Breast epithelium (tissue), 4 donors: ENCODE measurements at places on chromosomes 7 and 10. TPM values are rescaled to one million over a fixed set of nuclear protein-coding genes. Genes with fewer than 3 reads are reported as not detected.

DNA sequence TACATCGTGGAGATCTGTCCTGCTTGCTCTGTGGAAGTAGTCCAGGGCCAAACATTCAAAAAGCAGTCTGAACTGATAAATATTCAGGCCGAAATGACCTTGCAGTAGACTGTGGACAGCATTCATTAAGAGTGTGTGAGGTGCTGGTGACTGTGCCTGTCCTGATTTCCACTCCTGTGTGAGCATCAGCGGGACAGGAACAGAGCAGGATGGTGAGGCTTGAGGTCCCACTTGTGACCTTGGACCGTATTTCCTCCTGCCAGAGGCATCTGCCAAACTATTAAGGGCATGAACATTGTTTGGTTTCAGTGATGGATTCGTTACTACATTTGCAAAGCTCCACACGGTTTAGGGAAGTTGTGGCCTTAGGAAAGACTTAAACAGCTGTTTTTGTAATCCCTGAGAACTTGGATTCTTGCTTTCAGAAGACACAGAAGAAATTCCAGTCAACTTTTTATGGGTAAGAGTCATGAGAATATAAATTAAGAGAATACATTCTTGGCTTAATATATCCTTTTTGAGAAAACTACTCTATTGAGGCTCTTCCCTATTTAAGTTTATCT, 32.8 kb downstream of the CCNY start:
- H3K36me3 ChIP-seq: no peaks in the 10 kb centered on the region
- H3K4me3 ChIP-seq: no peak overlapping the region
- no peaks in the 10 kb centered on the region for H3K27me3 ChIP-seq

DNA sequence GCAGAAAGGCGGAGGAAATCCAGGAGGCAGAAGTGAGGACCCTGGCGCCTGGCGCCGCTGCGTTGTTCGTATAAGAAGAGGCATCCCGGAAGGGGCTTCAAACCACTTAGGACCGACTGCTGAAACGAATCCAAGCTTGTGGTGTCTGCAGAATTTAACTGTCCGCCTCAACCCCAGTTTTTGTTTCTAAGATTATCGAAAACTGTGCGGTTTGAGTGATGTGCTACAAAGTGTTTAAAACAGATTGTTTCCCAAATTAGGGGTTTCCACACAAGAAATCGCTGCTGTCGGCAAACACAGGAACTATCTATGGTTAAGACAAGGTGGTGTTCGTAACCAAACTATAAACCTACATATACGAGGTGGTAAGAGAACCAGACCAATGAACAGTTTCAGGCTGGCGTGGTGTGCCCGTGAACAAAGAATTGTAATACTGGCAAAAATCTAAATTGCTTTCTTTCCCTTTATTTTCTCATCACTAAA, 835 bp upstream of the DGKI start:
- H3K27ac ChIP-seq: no peak overlapping the region
- peak overlapping the region; percentile 39 for H3K4me3 ChIP-seq
- DNase-seq: no peak
- no peaks in the 10 kb centered on the region for H3K36me3 ChIP-seq
- H3K27me3 ChIP-seq: peaks cover 30% of the 10 kb centered on the region

DNA sequence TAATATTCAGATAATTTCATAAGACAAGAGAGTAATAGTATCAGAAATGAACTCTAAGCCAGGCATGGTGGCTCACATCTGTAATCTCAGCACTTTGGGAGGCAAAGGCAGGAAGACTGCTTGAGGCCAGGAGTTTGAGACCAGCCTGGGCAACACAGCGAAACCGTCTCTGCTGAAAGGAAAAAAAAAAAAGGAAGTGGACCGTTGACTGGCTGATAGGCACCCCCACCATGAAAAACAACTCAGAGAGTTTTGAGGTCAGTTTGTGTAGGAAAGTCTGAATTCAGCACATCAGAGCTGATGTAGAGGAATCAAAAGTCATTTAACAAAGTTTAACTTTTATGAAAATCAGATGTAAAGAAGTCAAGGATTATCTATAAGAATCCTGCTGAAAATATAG, 63.2 kb upstream of the AMPH start:
- H3K4me3 ChIP-seq: no peak overlapping the region
- no peak overlapping the region for H3K27ac ChIP-seq

DNA sequence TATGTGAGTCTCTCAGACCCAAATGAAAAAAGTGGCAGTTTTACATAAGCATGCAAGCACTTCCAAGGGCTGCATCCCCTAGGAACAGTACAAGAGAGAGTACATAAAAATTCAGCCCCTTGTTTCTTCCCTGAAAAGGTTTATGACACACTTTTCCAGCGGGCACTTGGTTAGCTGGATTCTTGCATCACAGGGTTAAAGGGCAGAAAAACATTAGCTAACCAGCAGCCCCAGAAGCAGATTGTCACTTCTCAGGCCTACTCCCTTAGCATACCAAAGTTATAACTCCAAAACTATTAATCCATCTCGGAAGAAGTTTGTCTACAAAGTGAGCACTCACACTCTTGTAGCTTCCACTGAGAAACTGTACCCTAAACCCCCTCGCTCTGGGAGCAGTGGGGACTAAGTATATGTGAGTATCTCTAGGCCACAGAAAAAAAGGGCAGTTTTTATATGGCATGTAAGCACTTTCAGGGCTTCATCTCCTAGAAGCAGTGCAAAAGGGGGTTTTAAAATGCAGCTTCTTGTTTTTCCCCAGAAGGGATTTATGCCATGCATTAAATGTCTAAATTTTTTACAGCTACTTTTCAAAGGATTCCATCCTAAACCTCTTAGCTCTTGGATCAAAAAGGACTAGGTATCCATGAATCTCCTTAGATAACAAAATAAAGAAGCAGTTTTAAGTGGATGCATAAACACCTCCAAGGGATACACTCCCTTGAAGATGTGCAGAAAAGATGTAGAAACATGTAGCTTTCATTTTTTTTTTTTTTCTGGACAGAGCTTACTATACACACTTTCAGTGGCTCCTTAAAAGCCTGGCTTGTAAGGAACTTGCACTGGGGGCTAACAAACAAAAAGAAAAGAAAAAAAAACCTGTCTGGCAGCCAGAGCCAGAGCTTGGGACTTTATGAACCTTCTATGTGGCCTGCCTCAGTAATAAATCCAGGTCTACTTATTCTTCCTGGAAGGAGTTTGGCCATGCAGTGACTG, 956.7 kb downstream of the CCSER2 start:
- H3K27ac ChIP-seq: no peak overlapping the region
- no peaks in the 10 kb centered on the region for H3K36me3 ChIP-seq
- no peak overlapping the region for H3K4me3 ChIP-seq
- H3K4me1 ChIP-seq: no peaks in the 10 kb centered on the region
- H3K27me3 ChIP-seq: no peaks in the 10 kb centered on the region

DNA sequence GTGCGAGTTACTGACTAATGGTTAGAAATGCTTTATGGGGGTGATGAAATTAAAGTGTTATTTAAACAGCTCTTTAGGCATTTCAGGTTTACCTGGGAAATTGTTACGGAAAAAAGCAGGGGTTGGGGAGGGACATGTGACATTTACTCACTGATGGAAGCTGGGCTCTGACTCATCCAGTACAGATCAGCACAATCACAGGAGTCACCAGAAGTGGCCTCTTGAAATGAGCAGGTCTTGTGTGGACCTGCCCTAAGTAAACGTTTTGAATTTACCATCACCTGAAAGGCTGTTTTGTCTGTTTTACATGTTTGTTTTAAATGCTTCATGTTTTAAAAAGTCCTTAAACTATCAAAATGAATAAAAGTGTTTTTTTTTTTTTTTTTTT, 2.3 kb downstream of the GLRX3 start:
- no peaks in the 10 kb centered on the region for H3K27me3 ChIP-seq
- no peaks in the 10 kb centered on the region for H3K36me3 ChIP-seq
- DNase-seq: no peak
- peaks cover 12% of the 10 kb centered on the region for H3K4me1 ChIP-seq
- no peak overlapping the region for H3K4me3 ChIP-seq

- H3K36me3 ChIP-seq: no peaks in the 10 kb centered on the region
- peaks cover 16% of the 10 kb centered on the region for H3K4me1 ChIP-seq
- no peak for DNase-seq
Measured at GRCh38 chr7:4742852-4743251, 32.6 kb upstream of the AP5Z1 start.

DNA sequence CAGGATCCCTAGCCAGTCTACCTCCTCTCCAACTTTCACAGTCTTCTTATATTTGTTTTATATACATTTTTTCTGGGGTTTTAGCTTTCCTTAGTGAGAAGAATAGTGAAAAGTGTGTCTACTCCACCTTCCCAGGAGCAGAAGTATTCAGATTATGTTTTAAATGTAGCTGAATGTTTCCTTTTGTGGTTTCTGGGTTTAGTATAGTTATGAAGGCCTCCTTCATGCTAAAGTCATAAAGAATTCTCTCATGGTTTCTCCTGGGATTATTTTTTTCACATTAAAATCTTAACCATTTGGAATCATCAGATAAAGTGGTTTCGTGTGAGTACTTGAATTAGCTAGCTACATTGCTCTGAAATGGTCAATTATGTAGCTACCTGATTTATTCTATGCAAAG, 50.9 kb downstream of the ANKMY2 start:
- no peak overlapping the region for H3K27ac ChIP-seq
- H3K4me3 ChIP-seq: no peak overlapping the region
- H3K27me3 ChIP-seq: no peaks in the 10 kb centered on the region
- no peaks in the 10 kb centered on the region for H3K4me1 ChIP-seq

GRCh38 chr10:28939281-28940157, 262.2 kb downstream of the BAMBI start:
- no peaks in the 10 kb centered on the region for H3K4me1 ChIP-seq
- no peak overlapping the region for H3K27ac ChIP-seq
- peak; percentile 49 for DNase-seq
- H3K27me3 ChIP-seq: no peaks in the 10 kb centered on the region
- H3K36me3 ChIP-seq: no peaks in the 10 kb centered on the region
- peak overlapping the region; percentile 6 for H3K4me3 ChIP-seq

DNA sequence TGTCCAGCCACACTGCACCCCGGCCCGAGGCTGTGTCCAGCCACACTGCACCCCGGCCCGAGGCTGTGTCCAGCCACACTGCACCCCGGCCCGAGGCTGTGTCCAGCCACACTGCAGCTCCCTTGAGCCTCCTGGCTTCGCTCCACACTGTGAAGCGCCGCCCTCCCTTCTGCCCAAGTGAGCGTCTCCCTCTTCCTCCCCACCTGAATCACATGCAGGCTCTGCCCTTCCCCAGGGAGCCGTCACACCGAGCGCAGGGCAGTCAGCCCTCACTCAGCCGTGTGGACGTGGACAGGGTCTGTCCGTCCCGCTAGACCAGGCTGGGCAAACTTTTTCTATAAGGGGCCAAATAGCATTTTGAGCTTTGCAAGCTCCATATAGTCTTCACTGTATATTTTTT, 27.6 kb downstream of the CFAP46 start:
- DNase-seq: no peak
- H3K27ac ChIP-seq: no peak overlapping the region
- no peaks in the 10 kb centered on the region for H3K4me1 ChIP-seq
- H3K4me3 ChIP-seq: no peak overlapping the region
- H3K36me3 ChIP-seq: no peaks in the 10 kb centered on the region

DNA sequence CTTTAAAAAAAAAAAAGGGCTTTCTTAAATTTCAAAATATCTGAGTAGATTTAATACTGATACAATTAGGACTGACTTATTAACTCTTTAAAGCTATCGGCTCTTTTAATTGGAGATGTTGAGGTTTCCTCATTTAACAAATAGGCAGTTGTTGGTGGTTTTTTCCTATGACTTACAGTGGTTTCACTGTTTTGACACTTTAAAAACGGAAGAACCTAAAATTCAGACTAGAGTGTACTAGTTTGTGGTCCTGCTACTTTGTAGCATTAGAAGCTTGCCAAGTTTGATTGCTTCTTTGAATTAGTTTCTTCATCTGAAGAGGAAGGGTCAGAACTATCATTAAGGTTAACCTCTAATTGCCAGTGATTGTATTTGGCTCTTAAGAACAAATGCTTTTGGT, 27.7 kb downstream of the CUL1 start:
- DNase-seq: no peak
- no peak overlapping the region for H3K27ac ChIP-seq
- H3K4me1 ChIP-seq: no peaks in the 10 kb centered on the region
- H3K4me3 ChIP-seq: no peak overlapping the region
- no peaks in the 10 kb centered on the region for H3K36me3 ChIP-seq
- H3K27me3 ChIP-seq: no peaks in the 10 kb centered on the region

- H3K4me3 ChIP-seq: no peak overlapping the region
- no peaks in the 10 kb centered on the region for H3K27me3 ChIP-seq
- DNase-seq: no peak
- no peaks in the 10 kb centered on the region for H3K4me1 ChIP-seq
- no peak overlapping the region for H3K27ac ChIP-seq
- no peaks in the 10 kb centered on the region for H3K36me3 ChIP-seq
Measured at GRCh38 chr7:28941633-28942032, 16.5 kb downstream of the TRIL start.

GRCh38 chr10:108249940-108250339, 1085.4 kb upstream of the SORCS1 start:
- no peaks in the 10 kb centered on the region for H3K36me3 ChIP-seq
- no peak overlapping the region for H3K4me3 ChIP-seq
- H3K27me3 ChIP-seq: no peaks in the 10 kb centered on the region
- H3K27ac ChIP-seq: no peak overlapping the region

DNA sequence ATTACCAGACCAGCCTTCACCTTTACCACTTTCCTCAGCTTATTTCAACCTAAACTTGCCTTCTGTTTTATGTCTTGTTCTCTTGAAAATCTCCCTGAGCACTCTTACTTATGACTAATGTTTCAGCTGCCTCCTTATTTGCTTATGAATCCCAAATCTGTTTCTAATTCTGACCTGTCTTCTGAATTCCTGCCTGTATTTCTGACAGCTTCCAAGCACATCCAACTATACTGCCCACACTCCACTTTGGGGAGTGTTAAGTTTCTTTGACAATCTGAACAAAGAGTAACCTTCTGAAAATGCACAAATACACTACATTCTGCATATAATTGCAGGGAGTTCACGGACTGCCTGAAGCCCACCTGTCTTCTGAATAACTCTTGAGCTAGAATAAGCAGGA, 48.7 kb downstream of the ARMC3 start:
- H3K27me3 ChIP-seq: no peaks in the 10 kb centered on the region
- H3K4me1 ChIP-seq: no peaks in the 10 kb centered on the region
- H3K27ac ChIP-seq: no peak overlapping the region
- H3K36me3 ChIP-seq: no peaks in the 10 kb centered on the region
- no peak overlapping the region for H3K4me3 ChIP-seq
- DNase-seq: no peak

GRCh38 chr7:54823776-54824175, 64.8 kb upstream of the SEC61G start:
- H3K4me1 ChIP-seq: no peaks in the 10 kb centered on the region
- H3K27me3 ChIP-seq: peaks cover 3% of the 10 kb centered on the region
- DNase-seq: no peak

GRCh38 chr10:101016814-101017213, 14.1 kb downstream of the PDZD7 start:
- no peak for DNase-seq
- H3K4me1 ChIP-seq: peaks cover 3% of the 10 kb centered on the region
- no peak overlapping the region for H3K4me3 ChIP-seq
- no peaks in the 10 kb centered on the region for H3K36me3 ChIP-seq
- H3K27ac ChIP-seq: no peak overlapping the region

Gene INSYN2A
- total RNA-seq: 0.16 TPM

Gene PFKP
- 32.9 TPM for total RNA-seq

Gene TAS2R41
- total RNA-seq: 0.66 TPM

Gene CYP2C9
- not detected for total RNA-seq

Gene ITPRID1
- total RNA-seq: not detected

Gene ITGA8
- 2.0 TPM for total RNA-seq

Gene FOXI2
- 0.16 TPM for total RNA-seq

Gene LIPF
- total RNA-seq: not detected

Gene CHAT
- not detected for total RNA-seq

Gene CUZD1
- 1.8 TPM for total RNA-seq
